CD14-positive monocyte (primary cell): ENCODE measurements at places on chromosomes 6 and 20. TPM values are rescaled to one million over a fixed set of nuclear protein-coding genes. Genes with fewer than 3 reads are reported as not detected.

GRCh38 chr20:41960166-41960565, 342.0 kb upstream of the CHD6 start:
- DNase-seq: no peak

DNA sequence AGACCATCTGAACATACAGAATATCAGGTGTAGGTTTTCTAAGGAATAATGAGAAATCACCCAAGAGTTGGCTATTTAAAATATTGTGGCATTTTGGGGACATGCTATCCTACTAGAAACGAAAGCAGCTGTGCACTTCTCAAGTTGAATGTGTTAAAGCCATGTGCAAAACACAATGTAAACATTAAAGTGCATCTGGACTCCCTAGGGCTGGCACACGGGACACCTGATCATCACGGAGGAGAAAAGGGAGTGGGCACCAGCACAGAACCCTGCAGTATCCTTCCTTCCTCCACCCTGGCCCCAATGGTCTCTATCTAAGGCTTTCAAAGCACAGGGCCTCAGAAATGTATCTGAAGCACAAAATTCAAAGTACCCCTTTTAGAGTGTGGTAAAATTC, 94.3 kb downstream of the INSM1 start:
- no peak for DNase-seq

- DNase-seq: no peak
Observed at GRCh38 chr6:169014211-169015197, 239.1 kb downstream of the THBS2 start.

GRCh38 chr6:26056583-26057350, 30.5 kb upstream of the HFE start:
- no peak for DNase-seq

DNA sequence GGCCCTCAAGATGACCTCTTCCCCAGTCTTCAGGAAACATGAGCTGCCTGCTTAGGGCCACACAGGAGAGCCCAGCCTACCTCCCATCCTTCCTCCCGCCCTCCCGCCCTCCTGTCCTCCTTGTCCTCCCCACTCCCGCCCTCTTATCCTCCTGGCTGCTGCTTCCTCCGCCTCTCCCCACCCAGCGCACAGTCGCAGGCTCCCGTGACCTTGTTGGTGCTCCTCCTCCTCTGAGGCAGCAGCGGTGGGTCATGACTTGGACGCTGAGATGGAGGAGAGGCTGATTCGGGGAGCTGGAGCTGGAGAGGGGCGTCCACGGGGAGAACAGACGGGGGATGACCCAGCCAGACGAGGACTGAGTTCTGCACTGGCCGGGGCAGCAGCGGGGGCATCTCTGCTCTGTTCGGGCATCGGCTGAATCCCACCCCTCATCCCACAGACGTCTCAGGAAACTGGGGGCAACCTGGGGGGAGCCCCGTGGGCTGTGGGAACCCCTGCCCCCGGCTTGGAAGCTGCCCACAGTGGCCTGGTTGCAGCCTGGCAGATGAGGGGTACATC, 32.4 kb downstream of the CHRNA4 start:
- no peak for DNase-seq

GRCh38 chr6:18323935-18324705, 59.8 kb upstream of the DEK start:
- peak; percentile 77 for DNase-seq

GRCh38 chr6:157845493-157846259, 22.6 kb downstream of the SNX9 start:
- DNase-seq: no peak

DNA sequence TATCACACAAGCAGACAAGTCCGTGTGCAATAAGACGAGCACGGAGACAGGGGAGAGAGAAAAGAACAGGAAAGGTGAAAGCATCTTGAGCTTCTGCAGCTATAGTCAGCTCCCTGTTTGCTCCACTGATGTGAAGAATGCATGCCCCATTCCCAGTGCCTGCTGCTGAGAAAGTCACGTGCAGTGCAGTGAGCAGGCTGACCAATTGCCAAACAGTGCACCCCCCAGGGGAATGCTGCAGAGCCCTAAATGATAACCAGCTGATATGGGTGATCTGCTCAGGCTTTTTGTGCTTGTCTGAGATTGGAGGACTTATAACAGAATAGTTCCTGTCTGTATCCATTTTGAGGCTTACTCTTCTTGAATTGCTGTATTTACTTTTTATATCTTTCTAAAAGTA, 121.5 kb downstream of the PACRG start:
- no peak for DNase-seq

DNA sequence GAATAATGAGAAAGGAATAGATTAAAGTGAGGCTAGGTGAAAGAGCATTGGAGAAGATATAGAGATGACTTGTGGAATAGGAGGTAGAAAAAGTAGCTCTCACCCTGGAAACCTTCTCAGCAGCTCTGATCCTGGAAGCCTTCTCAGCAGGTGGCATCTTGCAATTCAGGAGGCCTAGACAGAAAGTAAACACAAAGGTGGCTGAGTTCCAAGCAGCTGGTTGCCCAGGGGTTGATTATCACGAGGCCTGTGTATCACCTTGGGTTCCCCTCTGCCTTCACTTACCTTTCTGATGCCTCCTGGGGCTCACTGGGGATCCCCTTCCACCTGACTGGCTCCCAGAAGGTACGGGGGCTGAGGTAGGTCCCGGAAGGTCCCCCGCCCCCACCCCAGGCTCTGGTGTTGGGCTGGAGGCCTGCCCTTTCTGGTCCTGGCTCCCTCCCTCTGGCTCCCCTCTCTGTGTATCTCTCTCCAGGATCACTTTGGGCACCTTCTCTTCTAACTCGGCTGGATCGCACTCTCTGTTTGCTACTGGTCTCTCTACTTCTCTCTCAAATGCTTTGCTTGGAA, 9.7 kb downstream of the MDC1 start:
- no peak for DNase-seq

- DNase-seq: peak; percentile 47
Observed at GRCh38 chr6:26311385-26312095, 53.5 kb upstream of the BTN3A2 start.

DNA sequence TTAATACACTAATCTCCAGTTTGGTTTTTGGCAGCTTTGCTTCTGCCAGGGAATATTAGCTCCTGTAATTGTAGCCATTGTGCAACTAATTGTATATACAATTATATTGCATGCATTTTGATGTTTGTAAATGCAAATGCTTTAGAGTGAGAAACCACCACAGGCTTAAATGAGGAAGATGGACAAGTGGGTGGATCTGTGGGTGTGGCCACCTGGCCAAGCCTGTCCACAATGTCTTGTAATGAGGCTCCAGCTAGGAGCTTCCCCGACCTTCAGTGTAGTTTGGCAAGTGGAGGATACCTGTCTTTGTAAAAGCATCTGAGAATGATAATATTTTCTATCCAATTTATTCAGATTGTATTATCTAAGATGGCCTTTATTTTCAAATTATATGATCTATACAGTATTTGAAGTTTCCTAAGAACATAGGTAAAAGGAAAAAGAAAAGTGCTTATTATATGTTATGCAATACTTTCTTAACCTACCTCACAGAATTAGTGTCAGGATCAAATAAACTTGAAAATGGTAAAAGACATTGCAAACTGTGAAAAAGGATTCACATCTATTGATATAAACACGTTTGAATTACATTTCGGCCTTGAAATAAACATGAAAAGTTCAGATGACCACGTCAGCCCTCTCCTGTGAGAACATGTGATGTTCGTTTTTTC, 49.3 kb upstream of the ARID1B start:
- peak; percentile 19 for DNase-seq

DNA sequence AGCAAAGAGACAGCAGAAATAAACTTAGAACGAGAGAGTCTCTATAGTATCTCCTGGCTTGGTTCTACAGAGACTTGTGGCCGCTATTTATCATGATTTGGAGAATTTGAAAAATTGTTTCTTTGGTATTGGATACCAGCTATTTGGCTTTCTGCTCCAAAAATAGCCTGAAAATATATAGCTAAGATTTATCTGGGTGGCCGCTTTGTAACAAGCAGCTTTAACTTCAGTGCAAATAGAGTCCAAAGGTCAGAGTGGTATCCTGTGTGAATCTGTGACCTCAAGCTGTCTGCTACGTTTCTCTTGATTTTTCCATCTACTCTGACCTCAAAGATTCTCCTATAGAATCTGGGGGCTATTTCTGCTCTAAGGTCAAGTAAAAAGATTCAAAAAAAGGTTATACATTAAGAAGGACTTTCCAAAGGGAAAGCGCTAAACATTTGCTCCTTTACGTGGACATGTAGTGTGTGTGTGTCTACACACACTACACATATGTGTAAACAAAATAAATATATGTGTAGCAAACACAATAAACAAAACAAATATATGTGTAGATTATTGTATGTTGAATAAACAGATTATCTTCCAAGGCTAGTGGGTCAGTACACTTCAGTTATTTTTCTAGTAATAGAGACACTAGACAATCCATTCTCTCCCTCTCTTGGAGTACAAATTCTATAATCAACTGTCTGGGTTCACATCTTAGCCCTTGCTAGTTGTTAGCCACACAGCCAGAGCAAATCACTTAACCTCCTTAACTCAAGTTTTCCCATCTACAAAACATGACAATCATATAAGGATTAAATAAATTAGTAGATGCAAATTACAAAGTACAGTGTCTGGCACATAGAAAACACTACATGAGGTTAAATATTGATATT, 40.8 kb downstream of the CHD6 start:
- no peak for DNase-seq

DNA sequence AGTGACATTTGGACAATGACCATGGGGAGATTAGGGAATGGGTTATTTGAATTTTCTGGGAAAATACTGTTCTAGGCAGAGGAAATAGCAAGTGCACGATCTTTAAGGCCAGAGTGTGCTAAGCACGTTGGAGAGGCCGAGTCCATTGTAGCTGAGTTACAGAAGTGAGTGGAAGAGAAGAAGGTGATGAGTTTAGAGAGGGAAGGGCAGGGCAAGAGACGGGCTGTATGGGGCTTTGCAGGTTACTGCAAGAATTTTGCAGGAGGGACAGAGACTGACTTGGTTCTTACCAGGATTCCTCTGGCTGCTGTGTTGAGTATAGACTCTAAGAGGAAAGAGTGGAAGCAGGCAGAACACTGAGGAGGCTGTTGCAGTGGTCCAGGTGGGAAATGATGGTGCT, 1.1 kb upstream of the NCOA3 start:
- no peak for DNase-seq

GRCh38 chr6:22873513-22874136, 304.3 kb downstream of the HDGFL1 start:
- DNase-seq: no peak

DNA sequence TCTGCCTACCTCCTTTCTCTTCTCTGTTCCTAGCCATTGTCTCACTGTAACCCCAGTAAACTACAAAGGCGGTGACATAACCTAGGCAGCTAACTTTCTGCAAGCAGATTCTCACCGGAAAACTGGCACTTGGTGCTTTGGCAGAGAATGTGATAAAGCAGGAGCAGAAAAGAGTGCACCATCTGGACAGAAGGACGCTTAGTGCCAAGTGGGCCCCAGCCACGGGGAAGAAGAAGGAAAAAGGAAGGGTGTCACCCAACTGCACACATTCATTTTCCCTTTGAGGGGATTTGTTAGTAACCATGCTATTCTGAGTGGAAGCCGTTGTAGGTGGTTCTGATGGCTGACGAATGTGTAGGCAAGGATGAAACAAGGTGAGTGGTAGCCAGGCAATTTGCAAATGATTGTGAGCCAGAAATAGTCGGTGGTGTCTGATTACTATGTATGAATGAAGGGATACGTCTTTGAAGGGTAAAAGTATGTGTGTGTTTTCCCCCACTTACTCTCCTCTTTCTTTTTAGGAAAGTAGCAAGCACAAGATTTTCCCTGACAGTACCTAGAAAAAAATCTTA, 148.3 kb upstream of the STXBP5 start:
- no peak for DNase-seq

GRCh38 chr6:72905705-72906478, 284.0 kb downstream of the KCNQ5 start:
- no peak for DNase-seq

GRCh38 chr6:121884620-121885019, 449.2 kb downstream of the GJA1 start:
- DNase-seq: no peak

- DNase-seq: no peak
Observed at GRCh38 chr6:103504501-103505154, 1355.1 kb downstream of the HACE1 start.

- no peak for DNase-seq
Observed at GRCh38 chr6:54248994-54249393, 59.2 kb upstream of the TINAG start.

- DNase-seq: no peak
Observed at GRCh38 chr6:36800223-36801076, 38.8 kb downstream of the CPNE5 start.

DNA sequence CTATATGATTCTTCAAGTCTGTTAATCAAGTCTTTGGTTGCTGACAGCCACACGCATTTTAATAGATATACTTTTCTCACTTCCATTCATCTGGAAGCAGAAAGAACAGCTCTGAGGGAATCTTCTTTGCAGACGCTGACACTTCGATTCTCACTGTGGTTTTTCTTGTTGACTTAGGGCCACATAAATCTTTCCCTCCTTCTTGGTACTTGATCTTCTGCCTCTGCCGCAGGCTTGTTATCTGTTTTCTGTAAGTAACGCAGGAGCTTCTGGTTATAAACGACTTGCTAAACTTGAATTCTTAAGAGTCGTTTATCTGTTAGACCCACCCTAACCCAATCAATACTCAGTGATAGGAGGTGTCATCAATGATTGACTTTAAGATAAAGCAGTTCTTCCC, 268.8 kb upstream of the SULF2 start:
- no peak for DNase-seq

DNA sequence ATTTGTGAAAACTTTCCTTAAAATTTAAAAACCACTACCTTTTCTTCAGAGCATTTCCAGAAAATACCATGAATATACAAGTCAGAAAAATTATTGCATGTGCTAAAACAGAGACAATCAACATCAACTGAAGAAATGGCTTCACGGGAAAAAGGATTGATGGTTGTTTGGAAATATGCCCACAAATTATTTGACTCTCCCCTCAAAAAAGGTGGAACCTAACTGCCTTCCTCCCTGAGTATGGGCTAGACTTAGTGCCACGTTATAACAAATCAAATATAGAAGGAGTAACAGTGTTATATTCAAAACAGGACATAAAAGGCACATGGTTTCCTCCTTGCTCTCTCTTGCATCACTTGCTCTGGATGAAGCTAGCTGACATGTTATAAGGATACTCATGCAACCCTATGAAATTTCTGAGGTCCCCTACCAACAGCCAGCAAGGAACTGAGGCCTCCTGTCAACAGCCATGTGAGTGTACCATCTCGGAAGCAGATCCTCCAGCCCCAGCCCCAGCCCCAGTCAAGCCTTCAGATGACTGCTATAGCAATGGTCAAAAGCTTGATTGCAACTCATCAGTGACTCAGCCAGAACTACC, 8.4 kb downstream of the BTBD9 start:
- DNase-seq: no peak

Gene DIDO1
- polyA plus RNA-seq: 8.5 TPM

Gene SNX9
- 7.2 TPM for polyA plus RNA-seq

Gene TXLNB
- polyA plus RNA-seq: 0.08 and 0.25 TPM in 2 replicates

Gene SRMS
- not detected for polyA plus RNA-seq

Gene TRIM31
- polyA plus RNA-seq: not detected

Gene PNRC1
- polyA plus RNA-seq: 62.8 and 102 TPM in 2 replicates

Gene UNC5CL
- not detected for polyA plus RNA-seq

Gene APCDD1L
- not detected for polyA plus RNA-seq

Gene XKR7
- 0.33 and 0.43 TPM in 2 replicates for polyA plus RNA-seq

Gene LRFN2
- not detected for polyA plus RNA-seq

Gene RTEL1
- 15.5 and 18.4 TPM in 2 replicates for polyA plus RNA-seq

Gene BCAS4
- 0.16 TPM in 1 of 2 replicates, not detected in the other for polyA plus RNA-seq
